ENCODE measurements at places on chromosomes 1 and 21. TPM values are rescaled to one million over a fixed set of nuclear protein-coding genes. Genes with fewer than 3 reads are reported as not detected.

RNF223 gene
- total RNA-seq, result not detected

FAM72D gene
- 0.81 TPM for total RNA-seq

B3GALT5 gene
- total RNA-seq, result 3.9 TPM

MSH4 gene
- 2.4 TPM for total RNA-seq

TNFSF18 gene
- 1.5 TPM for total RNA-seq

ZYG11A gene
- not detected for total RNA-seq

IVL gene
- not detected for total RNA-seq

CD52 gene
- 3.4 TPM for total RNA-seq

DHRS3 gene
- 58.0 TPM for total RNA-seq

Measured in dorsolateral prefrontal cortex (tissue), 122 donors.